ENCODE measurements at places on chromosomes 6 and 20.

DNA sequence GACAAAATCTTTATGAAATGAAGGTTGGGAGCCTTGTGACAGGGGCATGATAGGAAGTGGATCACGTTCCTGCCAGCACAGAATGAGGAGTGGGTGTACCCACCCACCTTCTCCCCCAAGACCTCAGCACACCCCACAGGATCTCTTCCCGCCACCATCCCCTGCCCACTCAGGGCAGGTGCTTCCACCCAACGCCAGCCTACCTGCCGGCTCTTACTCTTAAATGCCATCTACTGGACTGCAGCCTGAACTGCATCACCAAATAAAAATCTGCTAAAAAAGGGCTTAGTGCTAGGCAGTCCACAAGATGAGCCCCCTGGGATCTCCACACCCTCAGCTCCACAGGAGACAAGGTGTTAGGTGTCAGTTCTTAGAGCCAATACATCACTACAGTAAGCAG is 20.6 kb downstream of the DTNBP1 start:
- H3K27me3 ChIP-seq = no peaks in the 10 kb centered on the region
- no peak overlapping the region for H3K27ac ChIP-seq
- DNase-seq = no peak
- no peak overlapping the region for H3K4me3 ChIP-seq
- no peaks in the 10 kb centered on the region for H3K36me3 ChIP-seq

GRCh38 chr6:35980991-35981645 is 43.3 kb downstream of the SLC26A8 start:
- DNase-seq = no peak
- H3K36me3 ChIP-seq = no peaks in the 10 kb centered on the region
- H3K27ac ChIP-seq = no peak overlapping the region
- H3K4me3 ChIP-seq = no peak overlapping the region

GRCh38 chr6:134092449-134092848 is 40.0 kb upstream of the SLC2A12 start:
- no peak overlapping the region for H3K27ac ChIP-seq
- no peaks in the 10 kb centered on the region for H3K27me3 ChIP-seq
- no peaks in the 10 kb centered on the region for H3K36me3 ChIP-seq
- H3K4me1 ChIP-seq = no peaks in the 10 kb centered on the region

DNA sequence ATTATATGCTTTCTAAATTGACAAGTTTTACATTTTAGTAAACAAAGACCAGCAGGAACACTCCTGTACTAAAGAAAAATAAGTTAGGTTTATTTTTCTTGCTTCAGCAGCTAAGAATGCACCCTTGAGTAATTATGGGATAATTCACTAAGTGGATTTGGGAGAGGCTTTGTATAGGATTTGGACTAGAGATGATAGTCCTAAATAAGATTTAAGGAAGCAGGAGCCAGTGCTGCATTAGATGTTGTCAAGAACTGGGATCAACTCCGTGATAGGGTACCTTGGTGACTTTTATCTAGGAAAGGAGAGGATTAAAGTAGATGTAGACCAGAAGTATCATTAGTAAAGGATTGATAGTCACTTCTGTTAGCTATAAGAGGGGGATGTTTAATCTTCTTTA is 4.1 kb upstream of the C6orf141 start:
- no peak overlapping the region for H3K4me3 ChIP-seq
- H3K36me3 ChIP-seq = no peaks in the 10 kb centered on the region
- H3K4me1 ChIP-seq = peaks cover 11% of the 10 kb centered on the region
- no peak overlapping the region for H3K27ac ChIP-seq
- H3K27me3 ChIP-seq = peaks cover 7% of the 10 kb centered on the region
- DNase-seq = no peak

DNA sequence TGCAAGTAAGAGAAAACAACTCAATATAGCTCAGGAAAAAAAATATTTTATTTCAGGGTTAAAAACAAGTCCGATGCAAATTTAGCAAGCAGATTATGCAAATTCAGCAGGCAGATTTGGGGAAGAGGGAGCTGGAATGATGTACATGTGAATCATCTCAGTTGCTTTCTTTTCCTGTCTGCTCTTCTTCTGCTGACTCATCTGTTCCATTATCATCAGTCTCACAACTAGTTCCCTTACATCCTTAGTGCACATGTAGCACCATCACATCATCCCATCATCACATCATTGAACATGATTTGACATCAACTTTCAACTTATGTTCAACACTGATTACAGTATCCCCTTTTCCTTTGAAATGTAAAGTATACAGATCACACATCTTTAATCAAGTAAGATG is 11.5 kb upstream of the DEFB113 start:
- H3K36me3 ChIP-seq = no peaks in the 10 kb centered on the region
- no peak for DNase-seq
- H3K27me3 ChIP-seq = no peaks in the 10 kb centered on the region
- H3K27ac ChIP-seq = no peak overlapping the region
- no peak overlapping the region for H3K4me3 ChIP-seq
- H3K4me1 ChIP-seq = no peaks in the 10 kb centered on the region

- DNase-seq = peak; percentile 47
- H3K27me3 ChIP-seq = no peaks in the 10 kb centered on the region
- H3K4me1 ChIP-seq = peaks cover 26% of the 10 kb centered on the region
- peak overlapping the region; percentile 90 for H3K27ac ChIP-seq
Observed at GRCh38 chr20:25623225-25623735, 534 bp downstream of the NANP start.

DNA sequence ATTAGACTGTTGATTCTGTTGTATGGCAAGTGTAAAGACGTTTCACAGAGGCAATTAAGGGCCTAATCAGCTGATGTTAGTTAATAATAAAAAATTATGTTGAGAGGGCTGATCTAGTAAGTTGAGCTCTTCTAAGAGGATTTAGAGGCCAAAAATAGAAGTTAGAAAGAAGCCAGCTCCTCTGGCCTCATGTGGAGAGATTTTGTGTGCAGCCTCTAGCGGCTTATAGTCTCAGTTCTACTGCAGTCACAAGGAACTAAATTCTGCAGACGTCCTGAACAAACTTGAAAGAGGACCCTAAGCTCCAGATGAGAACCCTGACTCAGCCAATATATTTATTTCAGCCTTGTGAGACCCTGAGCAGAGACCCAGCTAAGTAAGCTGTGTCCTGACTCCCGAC is 498.6 kb downstream of the BTBD3 start:
- no peak for DNase-seq
- no peak overlapping the region for H3K4me3 ChIP-seq
- H3K27me3 ChIP-seq = no peaks in the 10 kb centered on the region
- no peaks in the 10 kb centered on the region for H3K36me3 ChIP-seq

Measured in heart right ventricle (tissue), 16 donors.